Stimulated activated CD8-positive, alpha-beta memory T cell treated with anti-CD3 and anti-CD28 coated beads, Interleukin-7, amount 100 ng/mL, for 24 hours (primary cell): ENCODE measurements at places on chromosomes 6 and 20.

DNA sequence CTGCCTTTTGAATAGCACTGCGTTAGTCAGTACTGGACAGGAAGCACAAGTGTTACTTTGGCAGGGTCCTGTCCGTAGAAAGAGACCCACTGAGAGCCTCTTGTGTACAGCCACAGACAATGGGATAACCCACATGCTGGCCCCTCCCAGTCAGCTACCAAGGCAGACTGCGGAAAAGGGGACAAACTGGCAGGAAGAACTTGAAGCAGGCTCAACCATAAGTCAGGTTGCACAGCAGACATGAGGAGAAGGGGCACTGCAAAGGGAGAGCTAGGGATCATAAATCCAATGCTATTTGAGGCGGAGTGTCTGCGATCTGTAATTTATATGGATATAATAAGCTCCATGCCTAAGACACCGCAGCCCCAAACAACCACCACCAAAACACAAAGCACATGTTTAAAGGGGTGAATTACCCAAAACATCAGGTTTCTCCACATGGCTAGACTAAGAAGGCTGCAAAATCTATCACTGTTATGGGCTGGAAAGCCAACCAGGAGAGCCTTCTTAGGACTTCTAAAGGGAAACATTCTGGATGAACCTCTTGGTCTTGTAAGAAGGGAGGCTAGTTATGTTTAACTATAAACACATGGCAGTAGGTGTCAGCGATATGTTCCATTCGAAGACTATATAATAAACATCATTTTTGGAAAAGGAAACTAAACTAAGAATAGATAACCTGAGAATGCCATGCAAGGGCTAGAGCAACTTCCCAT, 141.7 kb downstream of the BACH2 start:
- DNase-seq: no peak

- no peak for DNase-seq
Measured at GRCh38 chr6:79538106-79538971, 1.1 kb upstream of the LCA5 start.

- DNase-seq: no peak
Measured at GRCh38 chr6:140744659-140745320, 1370.3 kb upstream of the CITED2 start.

- no peak for DNase-seq
Measured at GRCh38 chr20:32449890-32450401, 91.8 kb downstream of the ASXL1 start.

GRCh38 chr6:75281653-75282052, 2.9 kb downstream of the TMEM30A start:
- DNase-seq: no peak

GRCh38 chr20:33915726-33916331, 77.9 kb upstream of the RALY start:
- DNase-seq: peak; percentile 21

- no peak for DNase-seq
Measured at GRCh38 chr20:20440481-20440880, 72.6 kb downstream of the INSM1 start.

DNA sequence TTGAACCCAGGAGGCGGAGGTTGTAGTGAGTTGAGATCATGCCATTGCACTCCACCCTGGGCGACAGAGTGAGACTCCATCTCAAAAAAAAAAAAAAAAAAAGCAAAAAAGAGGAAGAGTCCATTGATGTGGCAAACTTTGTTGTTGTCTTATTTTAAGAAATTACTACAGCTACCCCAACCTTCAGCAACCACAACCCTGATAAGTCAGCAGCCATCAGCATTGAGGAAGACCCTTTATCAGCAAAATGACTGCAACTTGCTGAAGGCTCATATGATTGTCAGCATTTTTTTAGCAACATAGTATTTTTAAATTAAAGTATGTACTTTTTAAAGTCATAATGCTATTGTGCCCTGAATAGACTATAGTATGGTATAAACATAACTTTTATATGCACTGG, 48.8 kb downstream of the ZFP64 start:
- DNase-seq: no peak

- no peak for DNase-seq
Measured at GRCh38 chr6:804771-805170, 111.8 kb upstream of the EXOC2 start.

GRCh38 chr6:142174703-142175102, 27.6 kb downstream of the VTA1 start:
- no peak for DNase-seq

DNA sequence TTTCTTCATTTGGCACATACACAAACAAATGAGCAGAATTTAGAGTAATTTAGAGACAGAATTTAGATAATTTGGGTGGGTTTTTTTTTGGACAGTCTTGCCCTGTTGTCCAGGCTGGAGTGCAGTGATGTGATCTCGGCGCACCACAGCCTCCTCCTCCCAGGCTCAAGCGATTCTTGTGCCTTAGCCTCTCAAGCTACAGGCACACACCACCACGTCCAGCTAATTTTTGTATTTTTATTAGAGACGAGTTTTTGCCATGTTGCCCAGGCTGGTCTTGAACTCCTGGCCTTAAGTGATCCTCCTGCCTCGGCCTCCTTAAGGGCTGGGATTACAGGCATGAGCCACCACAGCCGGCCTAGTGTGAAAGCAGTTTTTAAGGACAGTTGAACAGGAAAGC, 127.8 kb downstream of the MTHFD1L start:
- DNase-seq: no peak

DNA sequence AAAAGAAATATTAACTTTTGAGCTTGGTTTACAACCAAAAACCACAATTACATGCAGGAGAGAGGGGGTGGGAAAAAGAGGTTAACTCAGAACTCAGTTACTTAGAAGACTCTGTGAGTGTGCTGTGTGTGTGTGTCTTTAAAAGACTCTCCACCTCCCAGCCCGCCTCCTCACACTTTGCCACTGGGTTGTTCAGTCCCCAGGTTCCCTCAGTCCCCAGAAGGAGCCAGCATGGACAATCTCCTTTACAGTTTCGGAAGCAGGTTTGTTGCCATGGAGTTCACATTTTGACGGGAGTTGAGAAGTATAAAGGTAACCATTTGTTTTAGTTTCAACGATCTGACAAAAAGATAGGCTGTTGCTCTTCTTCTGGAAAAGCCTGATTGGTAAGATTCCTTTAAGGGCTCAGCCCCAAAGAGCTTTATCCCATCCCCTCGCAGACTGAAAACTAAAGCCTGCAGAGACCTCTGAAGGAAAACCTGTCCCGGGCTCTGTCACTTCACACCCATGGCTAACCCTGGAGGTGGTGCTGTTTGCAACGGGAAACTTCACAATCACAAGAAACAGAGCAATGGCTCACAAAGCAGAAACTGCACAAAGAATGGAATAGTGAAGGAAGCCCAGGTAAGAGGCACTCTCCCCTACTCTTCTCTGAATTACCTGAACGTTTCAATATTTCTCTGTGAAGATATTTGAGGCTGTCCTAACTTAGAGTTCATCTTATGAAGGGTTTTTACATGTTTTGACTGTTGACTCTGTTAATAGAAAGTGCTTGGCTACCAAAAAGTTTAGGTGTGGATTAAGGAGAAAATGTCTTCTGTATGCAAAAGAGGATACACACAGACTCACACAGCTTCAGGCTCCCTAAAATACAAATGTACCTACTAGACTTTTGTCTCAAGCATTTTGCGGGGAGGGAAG, at the start of gene SPTLC3:
TSS of gene SPTLC3 (plus strand) at position 212 of the 921 bp plus-strand sequence. CDS start at position 508, 296 bp downstream.
- no peak for DNase-seq

DNA sequence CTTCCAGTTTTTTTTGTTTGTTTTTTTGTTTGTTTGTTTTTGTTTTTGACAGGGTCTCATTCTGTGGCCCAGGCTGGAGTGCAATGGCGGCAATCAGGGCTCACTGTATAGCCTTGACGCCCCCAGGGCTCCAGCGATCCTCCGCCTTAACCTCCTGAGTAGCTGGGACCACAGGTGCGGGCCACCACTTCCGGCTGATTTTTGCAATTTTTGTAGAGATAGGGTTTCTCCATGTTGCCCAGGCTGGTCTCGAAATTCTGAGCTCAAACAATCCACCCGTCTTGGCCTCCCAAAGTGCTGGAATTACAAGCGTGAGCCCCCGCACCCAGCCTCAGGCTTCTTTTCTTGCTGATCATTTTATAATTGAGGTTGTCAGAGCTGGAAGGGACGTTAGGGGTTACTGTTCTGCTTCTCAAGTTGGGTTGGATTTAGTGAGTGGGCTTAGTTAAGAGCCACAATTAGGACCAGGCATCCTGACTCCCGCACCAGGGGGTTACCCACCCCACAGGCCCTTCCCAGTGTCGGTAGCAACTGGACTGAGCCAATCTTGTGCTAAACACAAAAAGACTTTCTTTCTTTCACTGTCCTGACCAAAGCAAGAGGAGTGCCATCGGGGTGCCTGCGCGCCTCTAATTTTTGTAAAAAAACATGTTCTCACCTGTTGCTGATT, 13.1 kb upstream of the ZSCAN9 start:
- no peak for DNase-seq

GRCh38 chr6:26234421-26235301, 130.3 kb upstream of the BTN3A2 start:
- DNase-seq: no peak

DNA sequence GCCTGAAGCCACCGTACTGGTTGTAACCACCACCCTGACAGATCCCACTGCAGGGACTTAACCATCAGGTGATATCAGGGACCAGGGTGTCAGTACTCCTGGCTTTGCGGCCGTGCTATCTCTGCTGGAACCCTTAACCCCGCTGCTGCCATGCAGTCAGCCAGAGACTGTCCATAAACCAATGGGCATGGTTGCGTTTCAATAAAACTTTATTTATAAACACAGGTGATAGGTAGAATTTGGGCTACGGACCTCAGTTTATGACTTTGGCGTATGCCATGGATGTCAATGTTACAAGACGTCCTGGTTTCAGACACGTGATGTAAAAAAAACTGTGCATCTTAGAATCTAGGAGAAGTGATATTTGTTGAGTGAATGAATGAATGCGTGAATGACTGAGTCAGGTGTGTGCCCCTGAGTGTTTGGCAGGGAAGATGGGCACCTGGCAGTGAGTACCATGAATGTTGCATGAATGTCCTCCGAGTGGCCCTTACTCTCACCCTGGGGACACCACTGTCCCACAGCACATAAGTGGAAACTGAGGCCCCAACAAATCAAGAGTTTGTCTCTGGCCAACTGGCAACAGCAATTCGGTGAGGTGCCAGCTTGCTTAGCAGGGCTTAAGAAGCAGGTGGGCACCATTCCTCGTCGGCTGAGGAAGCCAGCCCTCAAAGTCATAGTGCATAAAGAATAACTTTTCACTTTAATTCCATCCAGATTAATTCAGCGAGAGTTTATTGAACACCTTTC, 64.0 kb upstream of the APCDD1L start:
- DNase-seq: no peak
